ENCODE measurements at places on chromosomes 11 and 22.

DNA sequence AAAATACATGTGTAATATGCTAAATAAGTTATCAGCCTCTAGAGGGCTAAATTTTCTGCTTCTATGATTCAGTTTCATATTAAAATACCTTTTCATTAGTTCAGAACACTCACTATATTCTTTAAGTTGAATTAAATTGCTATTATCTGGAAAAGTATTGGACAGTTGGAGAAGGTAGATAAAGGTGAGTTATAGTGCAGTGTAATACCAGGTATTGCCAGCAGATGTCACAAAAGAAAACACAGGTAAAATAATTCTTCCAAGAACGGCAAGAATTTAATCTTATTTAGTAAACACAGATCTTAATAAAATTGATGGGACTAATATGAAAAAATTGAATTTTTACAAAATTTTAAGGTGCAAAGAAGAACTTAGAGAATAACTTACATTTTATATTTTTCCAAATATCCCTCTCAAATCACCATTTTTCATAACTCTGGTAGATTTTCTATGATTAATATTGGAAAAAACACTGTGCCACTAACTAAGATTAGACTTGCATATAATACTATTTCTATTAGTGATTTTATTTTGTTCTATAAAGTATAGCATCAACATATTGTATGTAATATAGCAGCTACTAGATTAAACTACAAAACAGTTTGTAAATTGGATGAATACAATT, 1.7 kb upstream of the LRRC4C start:
- DNase-seq: peak; percentile 25

DNA sequence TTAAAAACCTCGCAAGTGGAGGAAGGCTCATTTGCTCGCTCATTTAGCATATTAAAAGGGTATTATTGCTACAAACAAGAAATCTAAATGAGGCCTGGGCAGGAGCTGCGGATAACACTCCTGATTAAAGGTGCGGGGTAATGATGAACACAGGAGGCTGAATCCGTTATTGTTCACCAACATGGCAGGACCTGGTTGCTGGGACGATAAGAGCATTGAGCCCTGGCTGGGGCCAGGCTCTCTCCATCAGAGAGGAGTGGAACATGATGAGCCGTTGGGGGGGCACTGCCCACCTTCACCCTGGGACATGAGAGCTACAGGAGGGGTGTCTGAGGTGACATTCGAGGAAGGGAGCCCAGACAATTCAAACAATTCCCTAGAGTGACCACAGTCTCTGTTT, 211.7 kb downstream of the NXPE2 start:
- no peak for DNase-seq

- DNase-seq: peak; percentile 96
Measured at GRCh38 chr11:32210556-32210955, 119.7 kb downstream of the RCN1 start.

DNA sequence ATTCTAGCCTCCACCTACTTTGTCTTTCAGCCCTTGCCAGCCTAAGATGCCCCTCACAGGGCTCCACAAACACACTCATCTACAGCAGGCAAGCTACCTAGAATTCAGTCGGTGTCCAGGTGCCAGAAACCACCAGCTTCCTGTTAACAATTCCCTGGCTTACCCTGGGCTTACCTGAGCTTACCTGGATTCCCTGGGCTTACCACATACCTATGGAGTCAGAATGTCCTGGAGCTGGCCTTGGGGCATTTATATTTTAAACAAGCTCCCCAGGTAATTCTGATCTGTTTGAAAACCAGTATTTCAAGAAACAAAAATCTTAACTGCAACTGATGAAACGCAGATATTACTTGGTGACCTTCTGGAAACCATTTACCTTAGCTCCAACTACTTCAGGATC, 123.6 kb downstream of the SLC1A2 start:
- no peak for DNase-seq

GRCh38 chr22:44202261-44202789, 21.6 kb downstream of the PARVG start:
- peak; percentile 61 for DNase-seq

- DNase-seq: peak; percentile 89
Measured at GRCh38 chr11:118921929-118922744, 3.6 kb downstream of the BCL9L start.

GRCh38 chr22:38798496-38798895, 4.6 kb upstream of the DNAL4 start:
- DNase-seq: no peak

DNA sequence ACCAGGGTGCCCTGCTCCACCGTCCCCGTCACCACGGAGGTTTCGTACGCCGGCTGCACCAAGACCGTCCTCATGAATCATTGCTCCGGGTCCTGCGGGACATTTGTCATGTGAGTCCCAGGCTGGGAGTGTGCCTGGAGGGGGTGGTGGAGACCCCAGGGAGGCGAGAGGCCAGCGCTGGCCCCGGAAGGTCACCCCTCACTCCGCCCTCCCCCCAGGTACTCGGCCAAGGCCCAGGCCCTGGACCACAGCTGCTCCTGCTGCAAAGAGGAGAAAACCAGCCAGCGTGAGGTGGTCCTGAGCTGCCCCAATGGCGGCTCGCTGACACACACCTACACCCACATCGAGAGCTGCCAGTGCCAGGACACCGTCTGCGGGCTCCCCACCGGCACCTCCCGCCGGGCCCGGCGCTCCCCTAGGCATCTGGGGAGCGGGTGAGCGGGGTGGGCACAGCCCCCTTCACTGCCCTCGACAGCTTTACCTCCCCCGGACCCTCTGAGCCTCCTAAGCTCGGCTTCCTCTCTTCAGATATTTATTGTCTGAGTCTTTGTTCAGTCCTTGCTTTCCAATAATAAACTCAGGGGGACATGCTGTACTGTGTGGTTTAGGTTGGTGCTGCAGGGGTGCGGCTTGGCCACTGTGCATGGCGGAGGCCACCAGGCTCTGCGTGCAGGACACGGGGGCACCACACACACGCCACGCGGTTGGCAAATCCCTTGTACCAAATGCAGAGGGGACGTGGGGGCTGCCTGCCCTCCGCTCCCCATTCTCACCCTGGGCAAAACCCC, 35.4 kb downstream of the MUC2 start:
- DNase-seq: no peak

- no peak for DNase-seq
Measured at GRCh38 chr11:119795690-119796089, 66.7 kb upstream of the NECTIN1 start.

- no peak for DNase-seq
Measured at GRCh38 chr22:37923927-37924326, 17.8 kb downstream of the MICALL1 start.

- no peak for DNase-seq
Measured at GRCh38 chr11:125892071-125892470, 4.6 kb downstream of the HYLS1 start.

GRCh38 chr11:83921447-83922192, 635.5 kb upstream of the CCDC90B start:
- DNase-seq: no peak

GRCh38 chr11:73579641-73580434, 18.1 kb downstream of the FAM168A start:
- no peak for DNase-seq
